ENCODE measurements at places on chromosomes 12 and 14. TPM values are rescaled to one million over a fixed set of nuclear protein-coding genes. Genes with fewer than 3 reads are reported as not detected.

DNA sequence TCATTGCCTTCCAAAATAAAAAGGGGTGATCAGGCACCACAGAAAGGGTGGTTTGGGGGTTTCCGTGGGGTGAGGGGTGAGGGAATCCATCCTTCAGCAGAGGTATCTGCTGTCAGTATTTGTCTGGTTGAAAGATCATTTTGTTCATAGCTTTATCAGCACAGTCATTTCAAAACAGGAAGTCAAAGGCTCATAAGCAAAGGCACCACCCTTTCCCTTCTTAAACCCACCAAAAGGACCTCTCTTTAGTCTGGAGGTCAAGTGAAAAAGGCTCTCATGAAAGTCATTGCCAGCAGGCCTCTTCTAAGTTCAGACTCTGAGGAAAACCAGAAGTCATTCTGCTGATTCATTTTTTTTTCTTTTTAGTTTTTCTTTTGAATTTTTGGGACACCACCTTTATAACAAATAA lies 6.2 kb downstream of the CHST11 start:
- DNase-seq, result no peak

- DNase-seq, result no peak
Measured at GRCh38 chr12:9039397-9039977, 50.1 kb downstream of the KLRG1 start.

GRCh38 chr12:103697971-103698751 lies 111.1 kb downstream of the STAB2 start:
- no peak for DNase-seq

The TAS2R13 gene
- total RNA-seq, result 0.90 TPM

The LRP1-AS gene
- 0.46 TPM for total RNA-seq

Measured in endothelial cell (in vitro differentiated cells).